Activated CD4-positive, alpha-beta memory T cell treated with anti-CD3 and anti-CD28 coated beads for 36 hours (primary cell): ENCODE measurements at places on chromosomes 3 and 15.

DNA sequence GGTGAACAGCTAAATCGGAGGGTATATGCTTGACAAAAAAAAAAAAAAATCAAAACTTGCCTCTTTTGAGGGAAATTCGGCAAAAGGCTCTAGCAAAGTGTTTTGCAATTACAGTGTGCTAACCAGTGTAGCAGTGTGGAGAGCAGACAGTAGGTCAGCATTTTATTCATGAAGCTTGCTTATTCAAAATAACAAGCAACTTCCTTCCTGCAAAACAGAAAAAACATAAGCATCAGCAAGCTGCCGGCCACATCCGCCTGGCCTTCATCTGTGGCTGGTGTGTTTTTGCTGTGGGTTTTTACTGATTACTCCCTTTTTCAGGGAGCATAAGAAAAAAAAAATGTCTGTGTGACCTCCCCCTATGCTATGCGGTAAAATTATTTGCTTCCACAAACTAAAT lies 434.1 kb downstream of the OCA2 start:
- no peak for DNase-seq

DNA sequence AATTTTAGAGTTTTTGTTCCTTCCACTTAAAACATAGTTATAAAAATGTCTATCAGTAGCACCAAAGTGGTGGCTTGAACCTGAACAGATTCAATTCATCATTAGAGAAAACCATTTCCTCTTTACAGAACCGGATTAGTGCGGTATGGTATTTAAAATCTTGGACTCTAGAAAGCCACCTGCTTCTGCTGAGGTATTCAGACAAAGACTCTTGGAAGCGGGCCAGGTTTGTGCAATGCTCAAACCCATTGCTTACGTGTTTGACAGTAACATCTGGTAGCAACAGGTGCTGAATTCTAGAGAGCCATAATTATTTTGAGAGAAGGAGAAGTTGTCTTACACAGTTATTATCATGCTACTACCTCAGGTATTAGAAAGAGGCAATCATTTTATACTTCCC lies 290.5 kb downstream of the NAALADL2 start:
- DNase-seq = no peak

DNA sequence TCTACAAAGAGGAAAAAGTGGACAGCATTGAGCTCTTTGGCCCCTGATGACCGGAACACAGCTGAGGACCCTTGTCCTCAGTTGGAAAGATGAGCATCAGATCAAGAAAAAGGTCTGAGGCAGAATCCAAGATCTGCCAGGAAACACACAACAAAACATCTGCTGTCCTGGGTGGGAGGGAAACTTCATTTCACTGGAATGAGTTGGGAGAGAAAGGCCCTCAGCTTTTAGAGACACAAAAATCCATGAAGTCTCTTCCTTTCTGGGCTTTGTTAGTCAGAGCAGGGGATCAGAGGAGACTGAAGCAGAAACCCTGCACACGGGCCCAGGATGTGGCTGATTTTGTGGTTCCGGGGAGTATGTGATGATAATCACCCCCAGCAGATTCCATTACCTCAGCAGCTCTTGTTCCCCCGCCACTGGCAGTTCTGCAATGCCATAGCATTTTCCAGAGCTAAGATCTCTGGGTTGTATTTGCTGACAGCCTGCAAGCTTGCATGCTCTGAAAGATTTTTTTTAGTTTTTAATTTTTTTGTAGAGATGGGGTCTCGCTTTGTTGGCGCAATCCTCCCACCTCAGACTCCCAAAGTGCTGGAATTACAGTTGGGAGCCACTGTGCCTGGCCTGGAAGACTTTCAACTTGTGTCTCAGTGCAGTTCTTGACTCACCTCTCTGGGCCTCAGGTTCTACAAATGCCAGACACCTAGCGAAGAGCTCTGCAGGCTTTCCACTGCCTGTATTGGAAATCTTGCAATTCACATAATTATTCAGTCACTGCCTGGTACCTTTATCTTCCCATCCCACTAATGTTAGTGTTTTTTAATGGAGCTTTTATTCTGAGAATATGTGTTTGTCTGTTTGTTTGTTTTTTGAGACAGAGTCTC lies 5.8 kb upstream of the TATDN2 start:
- DNase-seq = peak; percentile 91

GRCh38 chr3:7062714-7063113 lies 201.8 kb downstream of the GRM7 start:
- no peak for DNase-seq

DNA sequence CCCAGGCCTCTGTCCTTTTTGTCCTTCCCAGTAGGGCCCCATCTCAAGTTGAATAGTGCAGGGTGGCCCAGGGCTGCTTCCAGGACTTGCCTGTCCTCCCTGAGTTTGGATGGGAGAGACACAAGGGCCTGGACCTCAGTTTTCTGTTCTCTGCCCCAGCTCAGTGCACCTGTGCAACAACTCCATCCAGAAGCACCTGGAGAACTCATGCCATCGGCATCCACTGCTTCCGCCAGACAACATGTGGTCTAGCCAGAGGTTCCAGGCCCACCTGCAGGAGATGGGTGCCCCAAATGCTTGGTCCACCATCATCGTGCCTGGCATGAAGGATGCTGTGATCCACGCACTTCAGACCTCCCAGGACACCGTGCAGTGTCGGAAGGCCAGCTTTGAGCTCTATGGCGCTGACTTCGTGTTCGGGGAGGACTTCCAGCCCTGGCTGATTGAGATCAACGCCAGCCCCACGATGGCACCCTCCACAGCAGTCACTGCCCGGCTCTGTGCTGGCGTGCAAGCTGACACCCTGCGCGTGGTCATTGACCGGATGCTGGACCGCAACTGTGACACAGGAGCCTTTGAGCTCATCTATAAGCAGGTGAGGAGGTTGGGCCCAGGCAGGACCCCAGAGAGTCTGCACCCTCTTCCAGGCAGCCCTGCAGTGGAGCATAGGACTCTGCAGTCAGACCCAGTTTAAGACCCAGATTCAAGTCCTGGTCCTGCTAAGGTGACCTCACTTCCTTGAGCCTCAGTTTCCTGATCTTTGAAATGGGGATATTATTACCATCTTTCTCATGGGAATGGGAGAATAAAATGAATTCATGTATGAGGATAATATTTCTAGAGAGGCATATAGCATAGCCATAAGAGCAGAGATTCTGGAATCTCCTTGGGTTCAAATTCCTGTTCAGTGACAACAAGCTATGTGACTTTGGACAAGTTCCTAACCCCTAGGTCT lies 14.7 kb downstream of the RPUSD3 start:
- DNase-seq = no peak

GRCh38 chr3:85081191-85081906 lies 122.6 kb downstream of the CADM2 start:
- DNase-seq = no peak

GRCh38 chr3:33791477-33792166 lies 6.8 kb upstream of the PDCD6IP start:
- peak; percentile 44 for DNase-seq

DNA sequence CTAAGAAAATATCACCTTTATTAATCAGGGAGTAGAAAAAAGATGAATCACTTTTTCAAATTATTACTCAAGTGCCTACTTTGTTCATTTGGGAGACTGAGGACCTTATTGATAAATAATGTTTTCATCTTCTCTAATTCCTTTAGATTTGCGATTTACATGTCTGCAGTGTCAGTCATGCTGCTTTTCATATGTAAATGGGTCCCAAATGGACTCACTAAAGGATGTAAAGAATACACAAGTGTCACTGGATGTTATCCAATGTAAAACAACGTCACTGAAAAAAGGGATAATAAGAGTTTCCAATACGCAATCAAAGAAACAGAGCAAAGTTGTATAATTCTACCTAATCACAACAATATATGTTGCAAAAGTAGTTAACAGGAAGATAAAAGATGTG lies 84.9 kb downstream of the TFDP2 start:
- DNase-seq = no peak

DNA sequence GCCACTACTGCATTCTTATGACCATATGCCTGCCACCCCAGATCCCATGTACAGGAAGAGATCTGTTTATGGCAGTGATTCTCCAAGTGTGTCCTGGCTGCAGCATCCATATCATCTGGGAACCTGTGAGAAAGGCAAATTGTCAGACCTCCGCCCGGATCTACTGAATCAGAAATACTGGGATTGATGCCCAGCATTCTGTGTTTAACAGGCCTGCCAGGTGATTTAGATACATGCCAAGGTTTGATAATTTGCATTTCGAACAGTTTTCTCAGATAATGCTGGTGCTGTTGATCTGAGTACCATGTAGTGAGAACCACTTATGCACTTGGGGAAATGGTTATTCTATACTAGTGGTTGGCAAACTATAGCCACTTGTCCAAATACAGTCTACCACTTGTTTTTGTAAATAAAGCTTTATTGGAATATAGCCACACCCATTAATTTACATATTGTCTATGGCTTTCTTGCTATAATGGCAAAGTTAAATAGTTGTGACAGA lies 165.4 kb downstream of the SSR3 start:
- DNase-seq = no peak

- no peak for DNase-seq
These were observed 158.7 kb downstream of the APBA2 start for GRCh38 chr15:29044503-29044901.

DNA sequence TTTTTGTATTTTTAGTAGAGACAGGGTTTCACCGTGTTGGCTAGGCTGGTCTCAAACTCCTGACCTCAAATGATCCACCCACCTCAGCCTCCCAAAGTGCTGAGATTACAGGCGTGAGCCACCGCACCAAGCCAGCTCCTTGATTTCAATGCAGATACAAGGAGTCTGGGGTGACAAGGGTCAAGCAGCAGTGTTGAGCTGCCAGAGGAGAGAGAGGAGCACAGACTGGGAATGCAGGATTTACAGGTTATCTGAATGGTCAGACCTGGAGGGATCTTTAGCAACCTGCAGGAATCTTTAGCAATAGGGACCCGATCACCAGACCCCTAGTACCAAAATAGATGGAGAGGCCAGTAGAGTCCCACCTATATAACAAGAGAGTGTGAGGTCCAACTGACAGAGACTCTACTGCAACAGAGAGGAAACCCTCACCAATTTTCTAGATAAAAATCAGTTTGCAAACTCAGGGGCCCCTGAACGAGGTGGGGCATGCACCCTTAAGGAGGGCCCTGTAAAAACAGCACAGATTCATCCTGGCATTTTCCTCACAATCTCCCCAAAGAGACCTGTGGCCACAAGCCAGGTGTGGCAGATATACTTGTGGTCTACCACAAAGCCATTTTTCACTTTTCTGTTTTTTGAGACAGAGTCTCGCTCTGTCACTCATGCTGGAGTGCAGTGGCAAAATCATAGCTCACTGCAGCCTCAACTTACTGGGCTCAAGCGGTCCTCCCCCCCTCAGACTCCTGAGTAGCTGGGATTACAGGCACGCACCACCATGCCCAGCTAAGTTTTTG lies 10.7 kb upstream of the SHISA5 start:
- DNase-seq = peak; percentile 51

DNA sequence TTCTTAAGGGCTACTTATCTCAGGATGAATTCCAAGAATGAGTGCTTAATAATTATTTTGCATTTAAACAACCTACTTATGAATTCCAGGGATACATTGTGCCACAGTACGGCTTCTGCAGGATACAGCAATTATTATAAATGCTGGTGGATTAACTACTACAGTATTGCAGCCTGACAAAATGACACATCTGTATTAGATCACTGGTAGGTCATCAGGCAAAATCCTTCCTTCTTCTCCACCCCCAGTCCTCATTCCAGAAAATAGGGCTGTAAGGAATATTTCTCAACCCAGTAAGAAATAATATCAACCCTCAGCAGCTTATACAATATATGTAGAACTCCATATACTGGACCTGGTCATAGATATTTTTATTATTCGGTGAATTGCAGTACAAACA lies 79.3 kb upstream of the RORA start:
- no peak for DNase-seq

GRCh38 chr3:77254967-77255831 lies 215.3 kb downstream of the ROBO2 start:
- no peak for DNase-seq

DNA sequence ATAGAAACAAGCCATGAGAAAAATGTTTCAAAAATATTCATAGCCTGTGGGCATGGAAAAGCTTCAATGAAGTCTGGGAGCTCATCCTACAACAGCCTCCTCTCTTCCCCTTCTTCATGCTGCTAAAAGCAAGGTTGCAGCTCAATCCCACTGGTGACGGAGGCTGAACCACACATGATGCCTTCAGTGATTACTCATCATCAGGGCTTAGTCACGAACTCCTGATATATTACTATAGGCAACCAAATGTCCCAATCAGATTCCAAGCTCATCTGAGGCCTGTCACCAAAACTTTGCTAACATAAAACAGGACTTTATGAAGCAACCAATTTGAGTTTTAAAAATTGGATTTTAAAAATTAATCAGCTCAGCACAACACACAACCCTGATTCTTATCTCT lies 24.0 kb upstream of the SLC24A5 start:
- DNase-seq = no peak

GRCh38 chr15:29674661-29675533 lies 147.4 kb downstream of the TJP1 start:
- DNase-seq = no peak

DNA sequence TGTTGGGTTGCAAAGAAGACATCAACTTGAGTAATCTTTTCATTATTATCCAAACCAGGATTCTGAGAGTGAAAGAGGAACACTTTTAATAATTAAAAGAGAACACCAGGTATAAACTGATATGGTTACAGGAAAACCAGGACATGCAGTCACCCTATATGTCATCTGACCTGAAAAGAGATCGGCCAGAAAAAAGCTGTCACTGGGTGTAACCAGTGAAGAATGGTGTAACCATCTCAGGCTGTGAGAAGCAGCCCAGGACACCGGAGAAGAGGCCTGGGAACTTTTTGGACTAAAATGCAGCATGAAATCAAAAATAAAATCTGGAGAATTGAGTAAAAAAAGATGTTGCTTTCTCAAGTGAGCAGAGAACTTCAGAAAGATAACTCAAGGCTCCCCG lies 10.1 kb upstream of the CCDC80 start:
- DNase-seq = no peak

DNA sequence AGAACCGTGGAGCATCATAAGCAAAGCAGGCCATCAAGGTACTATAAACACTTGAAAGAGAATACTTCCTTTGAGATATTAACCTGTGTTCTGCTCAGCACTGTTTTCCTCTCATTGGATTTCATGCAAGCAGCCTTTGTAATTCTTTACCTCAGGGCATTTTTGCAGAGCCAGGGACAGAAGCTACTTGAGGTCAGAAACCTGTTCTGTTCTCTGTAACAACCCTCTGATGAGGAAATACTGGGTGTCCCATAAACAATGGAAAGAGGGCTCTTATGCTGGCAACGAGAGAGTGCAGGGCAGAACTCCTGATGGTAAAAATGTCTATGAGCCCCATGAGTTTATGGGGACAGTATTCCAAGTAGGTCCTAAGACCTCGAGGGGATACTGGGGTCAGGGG lies 66.0 kb downstream of the DCLK3 start:
- no peak for DNase-seq

GRCh38 chr3:59425371-59425770 lies 375.5 kb upstream of the CFAP20DC start:
- DNase-seq = no peak

DNA sequence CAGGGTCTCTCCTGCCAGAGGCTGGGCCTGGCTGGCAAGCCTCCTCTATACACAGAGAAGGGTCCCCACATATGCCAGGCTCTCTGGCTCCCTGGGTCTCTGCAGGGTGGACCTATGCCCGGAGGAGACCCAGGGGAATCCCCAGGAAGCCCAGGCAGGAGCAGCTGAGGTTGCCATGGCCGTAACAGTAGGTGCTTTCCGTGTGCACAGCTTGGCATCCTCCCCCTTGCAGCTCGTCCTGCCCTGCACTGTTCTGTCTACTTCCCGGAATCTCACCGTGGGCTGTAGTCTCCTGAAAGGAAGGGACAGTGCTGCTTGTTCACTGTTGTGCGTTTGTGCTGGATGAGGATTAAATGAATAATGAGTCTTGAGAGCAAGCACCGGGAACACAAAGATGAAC lies 47.8 kb downstream of the DAPK2 start:
- no peak for DNase-seq

- no peak for DNase-seq
These were observed 60.1 kb downstream of the SGO1 start for GRCh38 chr3:20125897-20126296.
